ENCODE measurements at places on chromosomes 4 and X. TPM values are rescaled to one million over a fixed set of nuclear protein-coding genes. Genes with fewer than 3 reads are reported as not detected.

Gene ZNF157
- 0.49 TPM for total RNA-seq

DNA sequence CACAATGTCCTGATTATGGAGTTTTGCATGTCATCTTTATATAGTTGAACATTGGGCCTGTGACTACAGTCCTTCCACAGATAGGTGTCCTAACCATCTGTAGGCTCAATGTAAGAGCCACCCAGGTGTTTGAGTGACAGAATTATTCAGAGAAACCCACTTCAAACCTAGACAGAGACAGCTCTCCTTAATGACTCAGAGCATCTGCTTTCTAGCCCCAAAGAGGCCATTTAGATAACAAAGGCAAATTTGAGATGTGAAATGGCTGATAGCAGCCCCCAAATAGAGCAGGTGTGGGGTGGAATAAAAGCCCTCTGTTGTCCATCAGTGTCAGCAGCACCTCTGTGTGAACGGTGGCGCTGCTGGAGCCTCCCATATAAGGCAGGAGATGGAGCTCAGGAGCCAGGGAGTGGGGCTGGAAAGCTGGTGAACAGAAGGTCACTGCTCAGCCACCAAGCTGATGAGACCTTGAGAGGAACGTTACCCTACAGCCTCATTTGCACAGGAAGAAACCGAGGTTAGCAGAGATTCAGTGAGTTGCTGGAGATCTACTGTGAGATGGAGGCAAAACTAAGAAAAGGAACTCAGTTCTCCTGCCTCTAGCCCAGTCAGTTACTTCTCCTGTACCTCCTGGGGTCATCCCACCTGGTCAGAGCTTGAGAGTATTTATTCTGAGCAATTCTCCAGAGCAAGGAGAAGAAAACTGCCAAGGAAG is 153.3 kb upstream of the LNX1 start:
- no peak for DNase-seq

Gene SLC4A4
- total RNA-seq, result 4.4 TPM

- peak; percentile 9 for DNase-seq
Measured at GRCh38 chr4:57182132-57182874, 72.1 kb upstream of the IGFBP7 start.

Gene SH2D1A
- total RNA-seq, result 0.59 TPM

DNA sequence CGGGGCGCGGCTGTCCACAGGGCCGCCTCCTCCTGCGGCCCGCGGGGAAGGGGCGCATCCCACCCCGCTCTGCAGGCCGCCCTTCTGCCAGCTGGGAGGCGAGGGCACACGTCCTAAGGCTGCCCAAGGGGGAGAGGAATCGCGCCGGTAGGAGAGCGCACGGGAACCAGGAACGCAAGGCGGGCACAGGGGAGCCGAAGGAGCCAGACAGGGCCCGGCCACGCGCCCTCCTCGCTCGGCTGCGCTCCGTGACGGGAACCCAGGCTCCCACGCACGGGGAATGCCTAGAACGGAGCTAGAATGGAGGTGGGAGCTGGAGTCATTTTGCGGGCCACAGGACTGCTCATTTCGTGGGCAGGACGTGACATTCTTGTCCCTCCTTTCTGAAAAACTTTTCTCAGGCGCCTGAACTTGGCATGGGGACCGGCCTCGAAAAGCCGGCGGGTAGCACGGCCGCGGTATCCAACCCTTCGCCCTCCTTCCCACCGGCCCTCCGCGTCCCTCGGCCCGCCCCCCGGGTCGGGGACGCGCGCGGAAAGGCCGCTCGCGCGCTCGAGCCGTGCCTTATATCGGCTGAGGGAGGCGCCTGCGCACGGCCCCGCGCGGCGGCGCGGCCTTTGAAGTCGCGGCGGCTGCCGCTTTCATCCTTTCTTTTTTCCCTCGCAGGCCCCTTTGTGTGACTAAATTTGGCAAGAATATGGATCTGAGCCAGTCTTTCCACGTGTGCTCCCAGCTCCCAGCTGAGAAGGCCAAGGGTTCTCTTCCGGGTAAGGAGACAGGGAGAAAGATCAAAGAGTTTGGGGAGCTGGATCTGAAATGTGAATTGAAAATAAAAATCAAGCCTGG is 4.2 kb upstream of the LEF1 start:
- DNase-seq, result peak; percentile 81

GRCh38 chrX:129877401-129877800 is 28.6 kb upstream of the UTP14A start:
- DNase-seq, result no peak

Gene NLGN4X
- 4.3 TPM for total RNA-seq

GRCh38 chr4:121041307-121042090 is 30.8 kb downstream of the NDNF start:
- DNase-seq, result no peak

Gene ZCCHC18
- 0.79 TPM for total RNA-seq

All from skin of body (tissue), 3 donors.